Activated naive CD4-positive, alpha-beta T cell (primary cell): ENCODE measurements at places on chromosomes 3 and 15.

GRCh38 chr3:151144760-151145159 lies 58.3 kb downstream of the GPR171 start:
- no peak for DNase-seq

- DNase-seq, result no peak
Measured at GRCh38 chr15:38557921-38558320, 6.7 kb downstream of the RASGRP1 start.

- DNase-seq, result no peak
Measured at GRCh38 chr3:111867889-111868426, 8.9 kb downstream of the PHLDB2 start.

- no peak for DNase-seq
Measured at GRCh38 chr15:33188641-33189257, 5.8 kb downstream of the FMN1 start.

GRCh38 chr15:50576166-50576565 lies 29.7 kb upstream of the USP50 start:
- no peak for DNase-seq

DNA sequence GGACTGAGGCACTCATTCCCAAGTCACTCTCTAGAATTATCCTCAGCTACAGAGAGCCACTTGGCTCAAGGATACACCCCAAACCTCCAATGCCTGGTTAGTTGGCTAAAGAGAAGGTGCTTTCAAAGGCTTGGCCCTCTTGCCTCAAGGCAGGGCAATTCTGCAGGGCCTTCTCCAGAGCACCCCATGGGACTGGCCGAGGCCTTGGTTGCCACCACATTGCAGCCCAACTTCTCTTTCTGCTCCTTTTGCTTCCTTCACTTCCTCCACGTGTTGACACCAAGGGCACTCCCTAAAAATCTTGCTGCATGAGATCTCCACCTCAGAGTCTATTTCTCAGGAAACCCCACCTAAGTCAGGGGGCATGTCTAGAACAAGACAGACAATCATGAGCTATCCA lies 36.7 kb downstream of the MEGF11 start:
- DNase-seq, result no peak

- no peak for DNase-seq
Measured at GRCh38 chr3:26621176-26621575, 1.4 kb upstream of the LRRC3B start.

DNA sequence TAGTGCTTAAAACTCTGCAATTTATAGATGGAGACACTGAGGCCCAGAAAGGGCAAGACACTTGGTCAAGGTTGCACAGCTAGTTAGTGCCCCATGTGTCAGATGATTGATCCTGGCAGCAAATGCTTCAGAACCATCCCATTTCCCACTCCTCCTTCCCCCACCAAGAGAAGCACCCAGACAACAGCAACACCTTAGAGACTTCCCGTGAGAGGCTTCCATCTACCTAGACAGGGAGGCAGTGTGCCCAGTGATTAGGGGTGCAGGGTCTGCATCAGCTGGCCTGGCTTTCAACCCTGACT lies 77.6 kb downstream of the CORO2B start:
- no peak for DNase-seq

- DNase-seq, result no peak
Measured at GRCh38 chr3:183879243-183879642, 5.4 kb downstream of the PARL start.

- DNase-seq, result no peak
Measured at GRCh38 chr3:53795176-53795575, 51.0 kb downstream of the CHDH start.

DNA sequence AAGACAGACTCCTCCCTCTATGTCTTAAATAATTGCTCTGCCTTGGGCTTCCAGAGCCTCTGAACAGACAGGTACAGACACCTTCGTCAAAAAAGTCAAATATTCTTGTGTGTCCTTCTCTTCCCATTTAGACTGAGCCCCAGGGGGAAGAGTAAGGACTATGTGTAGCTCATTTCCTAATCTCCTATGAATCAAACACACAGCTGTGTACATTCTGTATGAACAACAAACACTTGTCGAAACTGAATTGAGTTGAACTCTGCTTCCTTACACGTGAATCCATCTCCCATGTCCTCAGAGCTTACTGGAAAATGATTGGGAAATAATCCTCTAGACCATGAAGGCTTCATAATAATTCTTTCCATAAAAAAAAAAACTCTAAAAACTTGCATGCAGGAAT lies 80.8 kb downstream of the MOBP start:
- DNase-seq, result no peak

DNA sequence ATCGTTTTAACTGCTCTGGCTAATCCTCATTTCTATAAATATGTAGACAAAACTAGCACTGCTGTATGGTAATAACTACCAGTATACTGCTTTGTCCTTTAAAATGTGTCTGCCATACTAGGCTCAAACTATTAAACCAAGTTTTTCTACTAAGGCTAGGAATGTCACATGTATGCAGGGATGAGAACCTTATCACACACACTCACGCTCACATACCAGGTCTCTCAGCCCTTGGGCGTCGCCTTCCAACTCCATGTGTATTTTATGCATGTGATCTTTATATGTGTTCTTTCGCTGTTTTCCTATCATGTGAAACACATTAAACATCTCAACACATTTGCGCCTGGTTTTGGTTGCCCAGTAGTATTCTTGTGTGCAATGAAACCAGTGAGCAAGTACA lies 32.6 kb downstream of the ATP2C1 start:
- no peak for DNase-seq

GRCh38 chr3:19543212-19543841 lies 390.7 kb downstream of the EFHB start:
- DNase-seq, result no peak

GRCh38 chr15:93072411-93073394 lies 16.3 kb downstream of the RGMA start:
- DNase-seq, result no peak

GRCh38 chr15:52020221-52021085 lies 1.4 kb downstream of the MAPK6 start:
- no peak for DNase-seq
